ENCODE measurements at places on chromosomes 7 and 10.

GRCh38 chr10:119511828-119512515 is 30.5 kb downstream of the RGS10 start:
- no peak for DNase-seq

- peak; percentile 88 for DNase-seq
These were observed at the start of gene AVL9 for GRCh38 chr7:32495298-32496051. TSS of gene AVL9 (plus strand) at chr7:32495489. CDS start at chr7:32495710, 221 bp downstream.

DNA sequence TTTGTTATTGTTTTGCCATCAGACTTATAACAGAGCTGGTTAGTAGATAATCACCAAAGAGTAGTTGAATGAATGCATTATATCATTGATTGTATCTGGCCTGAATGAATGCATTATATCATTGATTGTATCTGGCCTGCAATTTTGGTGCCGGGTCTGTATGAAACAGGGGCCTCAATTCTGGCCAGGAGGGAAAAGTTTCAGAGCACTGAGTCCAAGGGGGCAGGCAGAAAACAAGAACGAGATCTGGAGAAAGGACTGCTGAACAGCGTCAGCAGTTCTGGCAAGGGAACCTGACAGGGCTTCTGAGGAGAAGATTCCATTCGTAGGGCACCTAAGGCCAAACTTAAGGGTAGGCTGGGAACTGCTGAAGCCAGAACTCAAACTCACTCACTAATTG is 128.0 kb downstream of the SEMA3C start:
- no peak for DNase-seq

DNA sequence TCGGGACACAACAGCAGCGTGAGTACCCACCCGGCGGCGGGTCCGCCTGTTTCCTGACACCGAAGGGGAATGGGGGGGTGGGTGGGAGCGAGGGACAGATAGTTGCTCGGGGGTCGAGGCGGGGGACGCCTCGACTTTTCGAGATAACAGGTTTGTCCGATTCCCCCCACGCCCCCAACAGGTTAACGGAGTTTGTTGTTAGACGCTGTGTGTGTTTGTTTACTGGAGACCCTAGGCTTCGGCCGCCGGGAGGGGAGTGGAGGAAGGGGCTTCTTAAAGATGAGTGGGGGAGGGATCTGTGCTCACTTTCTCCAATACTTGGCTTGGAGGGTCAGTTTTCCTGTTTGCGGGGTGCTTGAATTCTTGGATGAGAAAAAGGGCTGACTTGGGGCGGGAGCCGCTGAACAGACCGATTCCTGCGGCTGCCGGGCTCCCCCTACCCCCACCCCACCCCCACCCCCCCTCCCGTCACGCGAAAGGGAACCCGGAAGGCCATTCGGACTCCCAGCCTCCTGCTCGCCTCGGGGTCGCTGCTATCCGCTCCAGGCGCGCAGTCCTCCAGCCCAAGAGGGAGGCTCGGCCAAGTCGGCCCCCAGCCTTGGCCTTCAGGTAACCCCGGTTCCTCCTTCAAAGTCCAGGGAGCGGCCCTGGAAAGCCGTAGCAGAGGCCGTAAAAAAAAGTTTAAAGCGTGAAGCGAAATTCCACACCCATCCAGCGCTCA is 1.0 kb downstream of the SORCS3 start:
- DNase-seq = no peak

- DNase-seq = peak; percentile 83
These were observed 37.1 kb downstream of the MAD1L1 start for GRCh38 chr7:2195400-2196246.

GRCh38 chr7:38169847-38170246 is 8.2 kb upstream of the STARD3NL start:
- DNase-seq = no peak

DNA sequence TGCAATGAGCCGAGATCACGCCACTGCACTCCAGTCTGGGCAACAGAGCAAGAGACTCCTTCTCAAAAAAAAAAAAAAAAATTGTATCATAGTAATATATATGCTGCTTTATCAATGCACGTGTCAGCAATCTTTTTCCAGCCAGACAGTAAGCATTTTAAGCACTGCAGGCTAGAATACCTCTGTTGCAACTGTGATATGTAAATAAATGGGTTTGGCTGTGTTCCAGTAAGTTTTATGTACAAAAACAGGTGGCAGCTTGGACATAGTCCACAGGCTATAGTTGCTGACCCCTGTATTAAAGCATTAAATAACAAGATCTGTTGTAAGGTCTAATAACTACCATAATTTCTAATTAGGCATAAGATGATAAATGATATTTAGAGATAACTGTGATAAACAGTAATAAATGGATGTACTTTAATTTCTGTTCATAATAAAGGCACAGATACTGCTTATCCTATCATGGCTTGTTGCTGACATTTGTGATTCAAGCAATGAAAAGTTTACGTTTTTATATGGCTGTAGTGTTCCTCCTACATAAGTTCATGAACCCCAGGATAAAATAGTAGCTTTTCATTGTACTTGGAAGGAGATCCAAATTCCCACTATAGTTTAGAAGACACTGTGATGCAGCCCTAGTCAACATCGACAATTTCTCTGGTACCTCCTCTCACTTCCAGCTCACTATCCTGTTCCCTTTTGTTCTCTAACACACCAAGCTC is 161.4 kb downstream of the ELMO1 start:
- peak; percentile 8 for DNase-seq

GRCh38 chr7:151264615-151265014 is 16.1 kb upstream of the SMARCD3 start:
- DNase-seq = no peak

GRCh38 chr10:119347181-119347974 is 140.0 kb downstream of the GRK5 start:
- DNase-seq = no peak

- no peak for DNase-seq
These were observed 1.1 kb upstream of the GPER1 start for GRCh38 chr7:1086588-1087464.

DNA sequence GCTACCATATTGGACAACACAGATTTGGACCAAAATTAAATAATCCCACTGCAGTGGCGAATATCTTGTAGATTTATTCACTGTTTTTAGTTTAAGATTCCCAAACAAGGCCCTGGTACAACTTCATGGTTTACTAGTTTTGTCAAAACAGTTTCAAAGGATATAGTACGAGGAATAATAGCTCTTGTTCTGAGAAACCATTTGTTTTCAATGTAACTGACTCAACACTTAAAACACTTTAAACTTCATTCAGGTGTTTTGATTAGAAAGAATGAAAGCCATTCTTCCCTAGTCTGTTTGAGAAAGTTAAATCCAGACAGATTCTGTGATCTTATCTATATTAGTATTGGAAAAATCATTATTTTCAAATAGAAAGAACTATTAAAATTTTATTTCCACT is 276.4 kb upstream of the MKLN1 start:
- no peak for DNase-seq

DNA sequence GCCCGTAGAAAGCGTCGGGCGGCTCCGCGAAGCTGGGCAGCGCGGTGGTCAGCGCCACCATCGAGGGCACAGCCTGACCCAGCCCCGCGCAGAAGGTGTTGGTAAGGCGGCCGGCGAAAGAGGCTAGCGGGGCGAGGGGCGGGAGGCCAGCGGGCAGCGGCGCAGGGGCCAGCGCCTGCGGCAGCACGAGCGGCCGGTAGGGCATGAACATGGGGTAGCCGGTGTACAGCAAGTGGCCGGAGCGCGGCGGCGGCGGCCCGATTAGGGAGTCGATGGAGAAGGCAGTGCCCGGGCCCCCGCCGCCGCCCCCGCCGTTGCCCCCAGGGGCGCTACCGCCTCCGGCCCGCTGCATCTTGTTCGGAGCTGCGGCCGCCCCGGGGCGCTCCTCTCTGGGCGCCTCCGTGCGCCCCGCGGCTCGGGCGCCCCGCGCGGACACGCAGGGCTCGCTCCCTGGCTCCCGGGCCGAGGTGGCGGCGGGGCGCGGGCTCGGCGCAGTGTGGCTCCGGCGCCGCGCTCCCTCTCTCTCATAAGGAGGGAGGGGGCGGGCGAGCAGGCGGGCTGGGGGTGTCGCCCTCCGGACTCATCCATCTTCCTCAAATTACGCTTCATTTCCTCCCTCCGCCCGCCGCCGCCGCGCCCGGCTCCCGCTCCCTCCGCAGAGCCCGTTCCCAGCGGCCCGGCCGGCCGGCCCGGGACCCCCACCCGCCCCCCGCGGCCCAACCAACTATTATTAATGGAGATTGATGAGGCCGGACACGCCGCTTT is at the start of gene GBX1:
GBX1 (minus strand) TSS at position 498 of the 765 bp plus-strand sequence; CDS start at position 352, 146 bp downstream.
- DNase-seq = no peak

DNA sequence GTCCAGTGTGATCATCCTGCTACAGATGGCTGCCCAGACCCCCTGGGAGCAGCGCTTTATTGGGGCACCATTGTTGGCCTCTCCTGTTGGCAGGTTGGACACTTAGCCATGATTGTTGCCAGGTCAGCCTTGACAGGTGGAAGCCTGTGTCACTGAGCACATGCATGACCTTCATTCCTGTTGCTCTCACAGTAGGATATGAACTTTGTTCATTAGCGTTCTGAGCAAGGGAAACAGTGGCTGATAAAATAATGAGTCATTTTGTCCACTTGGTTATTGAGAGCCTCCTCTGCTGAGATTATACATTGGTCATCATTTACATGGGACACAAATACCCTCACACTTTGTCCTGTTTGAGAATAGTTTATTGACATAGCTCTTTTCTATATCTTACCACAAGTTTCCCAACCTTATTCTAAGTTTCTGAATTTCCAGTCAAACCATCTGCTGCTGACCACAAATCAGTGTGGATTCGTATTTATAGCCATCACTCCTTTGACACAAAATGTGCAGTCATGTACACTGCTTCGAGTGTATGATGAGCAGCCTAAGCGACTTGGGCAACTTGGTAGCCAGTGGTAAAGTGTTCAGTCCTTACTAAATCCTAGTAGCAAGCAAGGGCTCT is 102.6 kb downstream of the TPST1 start:
- DNase-seq = no peak

GRCh38 chr10:85624511-85624910 is 742.1 kb downstream of the GRID1 start:
- DNase-seq = no peak

GRCh38 chr10:105837951-105838350 is 1196.9 kb downstream of the SORCS3 start:
- no peak for DNase-seq

- DNase-seq = peak; percentile 68
These were observed 322.9 kb upstream of the NRP1 start for GRCh38 chr10:33657154-33657908.

DNA sequence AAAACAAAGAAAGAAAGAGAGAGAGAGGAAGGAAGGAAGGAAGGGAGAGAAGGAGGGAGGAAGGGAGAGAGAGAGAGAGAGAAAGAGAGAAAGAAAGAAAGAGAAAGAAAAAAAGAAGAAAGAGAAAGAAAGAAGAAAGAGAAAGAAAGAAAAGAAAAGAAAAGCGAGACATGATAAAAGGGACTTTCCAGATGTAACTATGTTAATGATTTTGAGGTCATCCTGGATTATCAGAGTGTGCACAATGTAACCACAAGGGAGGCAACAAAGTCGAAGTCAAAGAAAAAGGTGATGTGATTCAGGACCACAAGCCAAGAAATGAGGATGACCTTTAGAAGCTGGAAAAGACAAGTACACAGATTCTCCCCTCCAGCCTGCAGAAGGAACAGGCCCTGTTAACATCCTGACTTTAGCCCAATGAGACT is 48.9 kb upstream of the PAX2 start:
- DNase-seq = no peak

Data from NCI-H2029 treated with DMSO at 0.1 percent for 48 hours (cell line).